Activated CD8-positive, alpha-beta memory T cell treated with anti-CD3 and anti-CD28 coated beads for 24 hours (primary cell): ENCODE measurements at places on chromosomes 11 and 22.

- peak; percentile 5 for DNase-seq
Observed at GRCh38 chr11:44452827-44453572, 112.5 kb upstream of the CD82 start.

GRCh38 chr11:87239001-87239400 lies 201.3 kb downstream of the TMEM135 start:
- no peak for DNase-seq

DNA sequence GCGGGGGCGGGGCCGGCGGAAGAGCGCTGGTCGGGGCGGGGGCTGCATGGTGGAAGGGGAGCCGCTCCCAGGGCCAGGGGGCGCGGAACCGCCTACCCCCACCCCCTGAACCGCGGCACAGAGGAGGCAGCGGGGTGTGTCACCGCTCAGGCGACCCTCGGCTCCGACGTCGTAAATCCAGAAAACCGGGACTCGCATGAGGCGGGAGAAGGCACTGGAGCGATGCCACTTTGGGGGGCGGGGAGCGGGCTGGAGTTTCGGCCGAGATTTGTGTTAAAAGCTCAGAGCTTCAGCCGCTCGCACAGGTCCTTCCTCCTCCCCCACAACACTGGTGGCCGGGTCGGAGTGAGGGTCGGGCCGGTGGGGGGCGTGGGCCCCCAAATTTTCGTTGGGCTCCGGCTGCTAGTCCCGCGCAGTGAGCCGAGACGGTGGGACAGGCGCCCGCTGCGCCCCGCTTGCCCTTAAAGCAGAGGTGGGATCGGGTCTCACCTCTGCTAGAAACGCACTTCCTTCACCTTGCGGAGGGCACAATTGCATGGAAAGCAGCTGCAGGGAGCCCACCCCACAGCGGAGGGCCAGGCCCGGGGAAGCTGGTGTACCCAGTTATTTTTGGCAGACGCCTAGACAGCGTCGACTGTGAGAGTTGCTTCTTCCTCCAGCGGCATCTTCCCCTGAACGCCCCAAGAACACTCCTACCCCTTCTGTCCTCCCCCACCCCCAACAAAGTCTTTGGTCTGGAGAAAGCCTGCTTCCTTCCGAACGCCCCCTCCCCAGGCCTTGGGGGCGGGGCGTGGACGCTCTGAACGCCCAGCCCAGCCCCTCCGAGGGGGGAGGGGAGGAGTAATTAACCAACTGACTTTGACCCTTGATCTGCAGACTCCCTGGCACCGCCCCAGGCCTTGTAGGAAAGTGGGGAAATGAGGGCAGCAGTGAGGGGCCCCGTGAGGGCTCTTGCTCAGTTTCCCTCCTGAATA lies 1.1 kb downstream of the OVOL1 start:
- DNase-seq = no peak

- no peak for DNase-seq
Observed at GRCh38 chr11:75313513-75314272, 37.8 kb downstream of the ARRB1 start.

- DNase-seq = no peak
Observed at GRCh38 chr11:21494946-21495345, 697.9 kb upstream of the ANO5 start.

GRCh38 chr11:2368851-2369180 lies 8.3 kb upstream of the CD81 start:
- no peak for DNase-seq

GRCh38 chr11:64164392-64165312 lies 1.3 kb downstream of the MACROD1 start:
- DNase-seq = peak; percentile 60

GRCh38 chr11:45258982-45259530 lies 27.1 kb downstream of the SYT13 start:
- DNase-seq = no peak

DNA sequence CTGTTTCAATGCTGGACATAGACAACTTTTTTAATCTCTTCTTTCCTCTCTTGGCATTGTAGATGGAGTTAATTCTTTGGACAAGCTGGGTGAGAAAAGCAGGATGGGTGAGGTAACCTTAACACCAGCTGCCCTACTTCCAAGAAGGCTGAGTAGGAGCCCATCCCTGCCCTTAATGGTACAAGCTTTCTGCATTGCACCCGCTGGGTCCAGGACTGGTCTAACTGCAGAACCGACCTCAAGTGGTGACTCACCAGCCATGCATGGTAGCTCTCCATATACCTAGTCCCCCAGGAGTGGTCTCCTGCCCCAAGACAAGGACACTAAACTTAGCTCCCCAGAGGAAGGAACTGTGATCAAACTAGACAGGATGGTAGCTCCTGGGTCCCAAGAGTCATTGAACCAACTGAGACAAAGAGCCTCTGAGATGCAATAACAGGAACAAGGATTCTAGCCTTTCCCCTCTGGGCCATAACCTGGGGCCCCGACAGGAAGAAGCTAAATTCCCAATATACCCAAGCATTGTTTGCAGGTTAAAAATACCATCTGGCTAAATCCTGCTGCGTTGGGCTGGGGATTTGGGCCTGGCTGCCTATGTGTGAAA lies 32.1 kb downstream of the RPL27A start:
- no peak for DNase-seq

GRCh38 chr22:33932997-33933396 lies 12.7 kb upstream of the LARGE1 start:
- DNase-seq = no peak

DNA sequence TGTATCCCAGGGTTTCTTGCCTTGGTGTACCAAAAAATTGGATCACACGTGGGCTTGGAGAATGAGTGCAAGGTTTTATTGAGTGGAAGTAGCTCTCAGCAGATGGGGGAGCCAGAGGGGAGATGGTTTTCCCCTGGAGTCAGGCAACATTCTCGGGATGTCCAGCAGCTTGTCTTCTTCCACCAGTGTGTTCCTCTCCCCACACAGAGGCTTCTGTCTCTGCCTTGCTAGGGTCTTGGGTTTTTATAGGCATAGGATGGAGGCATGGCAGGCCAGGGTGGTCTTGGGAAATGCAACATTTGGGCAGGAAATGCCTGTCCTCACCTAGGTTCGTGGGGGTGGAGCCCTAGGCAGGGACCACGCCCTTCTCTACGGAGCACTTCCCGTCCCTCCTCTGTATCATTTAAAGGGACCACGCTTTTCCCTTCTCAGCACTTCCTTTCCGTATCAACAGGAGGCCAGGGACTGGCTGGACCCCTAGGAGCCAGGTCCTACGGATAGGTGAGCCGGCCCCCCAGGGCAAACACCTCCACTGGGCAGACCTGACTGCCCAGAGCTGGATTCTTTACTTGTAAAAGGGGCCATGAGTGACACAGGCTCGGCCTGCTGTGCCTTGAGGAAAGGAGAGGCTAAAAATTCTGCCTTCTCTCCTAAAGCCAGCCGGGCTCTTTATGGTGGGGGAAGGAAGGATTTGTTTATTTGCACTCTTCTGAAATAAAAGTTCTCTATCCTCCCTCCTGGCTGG lies 55.3 kb upstream of the CCDC188 start:
- DNase-seq = peak; percentile 84

GRCh38 chr22:39947220-39948216 lies 12.7 kb upstream of the TMA7B start:
- no peak for DNase-seq

DNA sequence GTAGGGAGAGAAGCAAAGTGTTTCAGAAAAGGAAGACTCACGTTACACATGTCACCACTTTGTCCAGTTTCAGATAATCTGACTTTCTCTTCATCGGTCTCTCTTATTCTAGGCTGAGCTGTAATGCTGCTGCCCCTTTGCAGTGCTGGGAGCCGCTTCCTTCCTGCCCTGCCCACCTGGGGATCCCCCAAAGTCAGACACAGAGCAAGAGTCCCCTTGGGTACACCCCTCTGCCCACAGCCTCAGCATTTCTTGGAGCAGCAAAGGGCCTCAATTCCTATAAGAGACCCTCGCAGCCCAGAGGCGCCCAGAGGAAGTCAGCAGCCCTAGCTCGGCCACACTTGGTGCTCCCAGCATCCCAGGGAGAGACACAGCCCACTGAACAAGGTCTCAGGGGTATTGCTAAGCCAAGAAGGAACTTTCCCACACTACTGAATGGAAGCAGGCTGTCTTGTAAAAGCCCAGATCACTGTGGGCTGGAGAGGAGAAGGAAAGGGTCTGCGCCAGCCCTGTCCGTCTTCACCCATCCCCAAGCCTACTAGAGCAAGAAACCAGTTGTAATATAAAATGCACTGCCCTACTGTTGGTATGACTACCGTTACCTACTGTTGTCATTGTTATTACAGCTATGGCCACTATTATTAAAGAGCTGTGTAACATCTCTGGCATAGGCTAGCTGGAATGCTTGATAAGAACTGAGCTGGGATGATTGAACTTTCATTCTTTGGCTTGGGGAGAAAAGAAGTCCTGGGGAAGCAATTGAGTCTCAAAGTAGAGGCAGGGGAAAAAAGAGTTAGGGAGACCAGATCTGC lies 31.2 kb upstream of the SMIM35 start:
- DNase-seq = peak; percentile 66
